ENCODE measurements at places on chromosomes 16 and 17. TPM values are rescaled to one million over a fixed set of nuclear protein-coding genes. Genes with fewer than 3 reads are reported as not detected.

HOXB8 gene
- total RNA-seq = not detected

APOBR gene
- not detected for total RNA-seq

IL17C gene
- total RNA-seq = not detected

CD300E gene
- total RNA-seq = not detected

ATP2A1 gene
- 0.12 TPM for total RNA-seq

TMEM106A gene
- 3.0 TPM for total RNA-seq

ATP2C2 gene
- 0.06 TPM for total RNA-seq
